HFFc6 (cell line): ENCODE measurements at places on chromosomes 11 and 22. TPM values are rescaled to one million over a fixed set of nuclear protein-coding genes. Genes with fewer than 3 reads are reported as not detected.

DNA sequence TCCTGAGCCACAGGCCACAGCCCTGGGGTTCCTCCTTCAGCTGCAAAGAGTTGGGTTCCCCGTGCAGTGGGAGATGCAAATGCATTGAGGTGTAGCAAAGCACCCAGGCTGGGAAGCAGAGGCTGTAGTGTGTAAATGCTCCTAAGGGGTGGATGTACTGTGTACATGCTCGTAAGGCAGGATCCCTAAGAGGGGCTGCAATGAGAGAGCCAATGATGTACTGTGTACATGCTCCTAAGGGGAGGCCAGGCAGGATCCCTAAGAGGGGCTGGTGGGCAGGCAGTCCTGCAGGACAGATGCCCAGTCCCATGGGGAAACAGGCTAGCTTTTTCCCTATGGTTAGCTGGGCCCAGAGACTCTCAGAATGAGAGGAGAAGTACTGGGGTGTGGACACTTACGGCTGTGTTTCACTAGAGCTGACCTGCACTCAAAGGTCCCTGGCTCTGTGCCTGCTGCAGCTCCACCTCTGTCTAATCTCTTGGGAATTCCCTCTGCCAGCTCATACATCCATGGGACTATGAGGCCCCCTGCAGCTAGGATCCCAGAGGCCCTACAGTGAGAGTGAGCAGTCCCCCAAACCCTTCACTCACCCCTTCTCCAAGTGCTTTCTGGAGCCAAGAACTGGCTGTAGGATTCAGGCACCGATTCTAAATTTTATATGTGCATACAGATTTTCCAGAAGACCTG, 261.9 kb upstream of the LUZP2 start:
- DNase-seq, result peak; percentile 5

DNA sequence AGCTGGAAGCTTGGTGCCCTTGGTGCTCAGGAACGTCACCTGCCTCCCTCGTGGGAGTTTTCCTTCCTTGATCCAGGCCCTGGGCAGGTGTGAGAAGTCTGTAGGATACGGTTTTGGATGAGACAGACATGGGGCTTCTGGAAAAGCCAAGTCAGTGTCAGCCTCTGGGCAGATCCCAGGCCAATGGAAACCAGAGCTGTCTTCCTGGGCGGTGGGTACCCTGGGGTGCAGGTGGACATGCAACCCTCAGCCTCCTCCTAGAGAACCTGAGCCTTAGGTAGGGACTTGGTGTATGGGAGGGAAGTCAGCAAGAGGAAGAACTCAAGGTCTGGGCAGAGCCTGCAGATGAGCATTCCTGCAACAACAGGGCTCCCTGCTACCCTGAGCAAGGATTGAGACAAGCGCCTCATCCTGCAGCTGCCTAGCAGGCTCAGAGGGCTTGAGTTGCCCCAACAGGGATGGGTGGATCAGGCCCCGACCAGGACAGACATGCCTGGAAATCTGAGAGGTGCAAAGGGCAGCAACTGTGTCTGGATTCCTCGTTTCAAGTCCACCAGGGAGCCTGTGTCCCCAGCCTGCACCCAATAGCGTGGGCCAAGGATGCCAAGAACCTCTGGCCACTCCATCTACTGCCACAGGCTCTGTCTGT, 37.6 kb upstream of the SYT13 start:
- DNase-seq, result no peak

- peak; percentile 74 for DNase-seq
These were observed 969 bp downstream of the CCDC117 start for GRCh38 chr22:28773461-28773867.

The GPR83 gene
- 0.08 TPM in 1 of 3 replicates, not detected in the others for total RNA-seq

The GAB4 gene
- total RNA-seq, result not detected in 3 replicates

The POTEH gene
- total RNA-seq, result not detected in 3 replicates

DNA sequence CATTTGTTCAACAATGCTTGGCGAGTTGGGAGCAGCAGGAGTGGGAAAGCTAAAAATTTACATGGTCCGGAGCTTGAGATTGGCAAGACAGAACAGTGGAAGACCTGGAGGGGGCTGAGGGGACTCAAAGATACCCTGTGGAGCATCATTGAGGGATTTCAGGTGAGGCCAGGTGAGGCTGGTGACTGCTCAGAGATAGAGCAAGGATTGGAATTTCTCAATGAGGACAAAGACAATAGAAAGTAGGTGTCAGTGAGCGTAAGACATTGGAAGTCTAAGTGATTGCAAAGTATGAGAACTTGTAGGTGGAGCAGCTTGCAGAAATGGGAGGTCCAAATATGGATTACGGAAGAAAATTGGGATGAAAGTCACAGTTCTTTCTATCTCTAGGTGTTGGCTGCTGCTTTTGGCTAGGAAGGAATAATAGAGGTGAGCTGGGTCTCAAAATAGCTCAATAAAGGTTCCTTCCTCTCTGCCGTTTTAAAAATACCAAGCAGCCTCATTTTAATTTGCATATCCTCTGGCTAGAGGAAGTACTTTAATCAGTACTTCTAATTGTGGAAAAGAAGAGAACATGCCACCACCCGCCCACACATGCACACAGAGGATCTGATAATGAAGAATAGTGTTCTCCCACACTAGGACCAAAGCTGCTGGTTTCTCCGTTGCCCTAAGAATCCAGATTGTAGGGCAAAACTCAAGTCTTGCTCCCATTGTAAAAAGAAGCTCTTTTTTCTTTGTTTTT, 41.8 kb upstream of the SORL1-AS1 start:
- DNase-seq, result no peak

DNA sequence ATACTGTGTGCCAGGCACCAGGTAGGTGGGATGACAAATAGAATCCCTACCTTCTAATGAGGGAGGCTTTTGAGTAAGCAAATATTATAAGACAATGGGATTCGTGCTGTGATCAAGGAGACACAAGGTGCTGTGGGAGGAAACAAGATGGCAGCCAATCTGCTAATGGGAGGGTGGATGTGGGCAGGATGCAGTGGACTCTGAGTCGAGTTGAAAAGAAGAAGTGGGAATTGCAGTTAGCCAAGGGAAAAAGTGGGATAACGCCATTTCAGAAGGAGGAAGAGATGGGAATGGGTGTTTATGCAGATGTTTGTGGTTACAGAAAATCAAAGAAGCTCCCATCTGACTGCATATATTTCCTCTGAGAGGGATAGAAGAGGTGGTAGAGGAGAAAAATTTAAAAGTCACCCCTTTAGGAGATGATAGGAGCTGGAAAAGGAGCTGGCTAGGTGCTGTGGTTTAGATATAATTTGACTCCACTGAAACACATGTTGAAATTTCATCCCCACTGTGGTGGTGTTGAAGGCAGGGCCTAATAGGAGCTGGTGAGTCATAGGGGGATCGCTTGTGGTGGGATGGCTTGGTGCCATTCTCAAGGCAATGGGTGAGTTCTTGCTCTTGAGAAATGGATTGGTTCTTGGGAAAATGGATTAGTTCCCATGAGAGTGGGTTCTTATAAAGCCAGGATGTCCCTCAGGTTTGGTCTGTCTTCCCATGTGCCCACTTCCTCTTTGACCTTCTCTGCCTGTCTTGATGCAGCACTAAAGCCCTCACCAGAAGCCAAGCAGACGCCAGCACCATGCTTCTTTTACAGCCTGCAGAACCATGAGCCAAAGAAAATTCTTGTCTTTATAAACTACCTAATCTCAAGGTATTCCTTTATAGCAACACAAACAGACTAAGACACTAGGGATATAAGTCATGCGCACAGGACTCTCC, 30.0 kb upstream of the POU2AF1 start:
- DNase-seq, result no peak
